Posterior vena cava (tissue), 2 donors: ENCODE measurements at places on chromosomes 5 and 9. TPM values are rescaled to one million over a fixed set of nuclear protein-coding genes. Genes with fewer than 3 reads are reported as not detected.

Gene PCDHB15
- total RNA-seq = 4.4 TPM

GRCh38 chr5:108942701-108943100, 195.0 kb downstream of the FER start:
- no peak for DNase-seq

Gene TEX10
- total RNA-seq = 11.2 TPM

- DNase-seq = no peak
Measured at GRCh38 chr5:33114361-33114760, 326.4 kb upstream of the TARS1 start.

GRCh38 chr5:33482335-33482734, 41.6 kb downstream of the TARS1 start:
- no peak for DNase-seq

DNA sequence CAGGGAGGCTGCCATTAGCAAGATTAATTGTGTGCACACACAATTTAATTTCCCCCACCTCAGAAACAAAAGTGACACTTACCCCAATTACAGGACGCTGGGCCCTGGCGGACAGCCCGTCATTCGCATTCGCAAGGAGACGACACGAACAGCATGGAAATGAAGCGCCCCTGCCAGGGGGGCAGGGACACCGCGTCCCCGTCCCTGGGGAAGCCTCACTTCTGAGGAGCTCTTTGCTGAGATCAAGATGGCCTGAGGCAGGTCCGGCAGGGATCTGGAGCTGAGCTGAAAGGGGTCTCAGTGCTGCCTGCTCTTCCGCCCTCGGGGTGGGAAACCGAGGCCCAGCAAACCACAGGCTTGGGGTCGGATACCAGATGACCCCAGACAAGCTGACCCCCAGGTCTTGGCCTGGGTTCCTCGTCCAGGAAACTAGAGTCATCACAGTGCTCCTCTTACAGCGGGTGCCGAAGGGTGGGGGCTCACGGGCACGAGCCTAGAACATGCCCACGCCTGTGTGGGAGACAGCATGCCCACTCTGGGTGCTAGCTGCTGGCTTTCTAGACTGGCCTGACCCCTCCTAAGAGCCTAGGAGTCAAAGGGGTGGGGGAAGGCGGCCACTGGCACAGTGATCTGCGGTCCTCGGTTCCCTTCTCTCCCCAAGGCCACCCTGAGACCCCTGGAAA, 103.2 kb downstream of the VAV2 start:
- no peak for DNase-seq

GRCh38 chr9:18189871-18190670, 283.9 kb upstream of the ADAMTSL1 start:
- no peak for DNase-seq

DNA sequence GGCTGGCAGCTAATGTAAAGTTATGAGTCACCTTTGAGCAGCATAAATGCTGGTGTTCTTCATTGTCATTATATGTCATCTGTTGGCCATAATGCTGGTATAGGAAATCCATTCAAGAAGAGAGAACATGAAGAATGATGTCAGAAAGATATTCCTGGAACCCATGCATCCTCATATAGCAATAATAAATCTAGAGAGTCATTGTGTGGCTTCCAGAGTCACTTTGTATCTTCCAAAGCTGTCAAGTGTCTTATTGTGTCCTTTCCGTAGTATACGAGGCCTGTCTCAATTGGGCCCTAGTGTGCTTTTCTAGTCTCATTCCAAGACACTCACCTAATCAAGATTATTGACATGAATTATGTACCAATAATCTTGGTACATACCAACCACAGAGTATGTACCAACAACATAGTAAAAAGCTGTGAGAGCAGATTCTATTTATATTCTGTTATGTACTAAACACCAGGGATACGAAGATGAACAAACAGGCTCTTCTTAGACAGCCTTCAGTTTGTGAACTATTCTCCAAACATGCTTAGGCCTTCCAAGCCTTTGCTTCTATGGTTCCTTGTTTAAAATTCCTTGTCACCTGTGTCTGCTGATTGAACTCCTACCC, 110.1 kb downstream of the ERCC6L2 start:
- no peak for DNase-seq

Gene PCDHGB1
- total RNA-seq = 2.6 TPM

DNA sequence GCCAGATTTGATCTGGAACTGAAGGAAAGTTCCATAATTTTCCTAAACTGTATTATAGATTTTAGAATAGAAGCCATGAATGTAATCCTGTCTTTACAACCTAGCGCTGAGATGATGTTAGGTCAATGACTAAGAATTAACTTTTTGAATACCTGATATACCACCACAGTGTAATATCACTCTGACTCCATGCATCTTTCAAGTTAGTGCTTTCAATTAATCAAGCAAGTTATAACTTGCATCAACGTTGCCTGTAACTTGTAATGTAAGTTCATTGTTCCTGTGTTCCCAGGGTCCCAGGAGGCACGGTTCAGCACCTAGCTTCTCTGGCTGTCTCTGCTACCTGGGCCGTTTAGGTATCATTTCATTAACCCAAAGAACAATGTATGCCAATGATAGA, 139.3 kb downstream of the CSNK1G3 start:
- no peak for DNase-seq

- DNase-seq = no peak
Measured at GRCh38 chr9:78863531-78863930, 566.6 kb downstream of the PSAT1 start.

Gene PTGS1
- 30.2 TPM for total RNA-seq

DNA sequence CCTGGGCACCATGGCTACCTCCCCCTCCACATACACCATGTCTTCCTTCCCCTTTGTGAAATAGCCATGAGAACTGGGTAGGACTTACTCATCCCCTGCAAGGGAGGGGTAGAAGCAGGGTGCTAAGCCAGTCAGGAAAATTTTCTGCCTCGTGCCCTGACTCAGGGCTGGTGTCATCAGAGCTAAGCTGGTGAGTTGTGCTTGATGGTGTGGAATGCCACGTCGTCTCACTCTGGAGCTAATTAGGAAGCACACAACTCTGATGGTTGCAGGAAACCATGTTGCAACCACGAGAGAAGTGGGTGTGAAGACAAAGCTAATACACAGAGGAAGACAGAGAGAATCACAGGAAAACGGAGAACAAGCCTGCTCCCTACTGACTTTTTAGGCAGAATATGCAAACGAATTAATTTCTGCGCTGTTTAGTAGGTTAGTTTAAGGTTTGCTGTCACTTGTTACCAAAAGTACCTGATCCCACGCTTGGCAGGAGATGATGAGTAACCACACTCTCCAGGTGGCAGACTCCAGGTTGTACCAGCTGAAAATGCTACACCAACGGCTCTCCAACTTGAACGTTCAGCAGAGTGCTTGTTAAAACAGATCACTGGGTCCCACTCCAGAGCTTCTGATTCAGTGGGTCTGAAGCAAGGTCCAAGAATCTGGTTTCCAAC, 54.5 kb downstream of the STK10 start:
- DNase-seq = peak; percentile 84

GRCh38 chr9:83185488-83186154, 122.7 kb upstream of the RASEF start:
- DNase-seq = no peak

Gene GRXCR2
- total RNA-seq = not detected

DNA sequence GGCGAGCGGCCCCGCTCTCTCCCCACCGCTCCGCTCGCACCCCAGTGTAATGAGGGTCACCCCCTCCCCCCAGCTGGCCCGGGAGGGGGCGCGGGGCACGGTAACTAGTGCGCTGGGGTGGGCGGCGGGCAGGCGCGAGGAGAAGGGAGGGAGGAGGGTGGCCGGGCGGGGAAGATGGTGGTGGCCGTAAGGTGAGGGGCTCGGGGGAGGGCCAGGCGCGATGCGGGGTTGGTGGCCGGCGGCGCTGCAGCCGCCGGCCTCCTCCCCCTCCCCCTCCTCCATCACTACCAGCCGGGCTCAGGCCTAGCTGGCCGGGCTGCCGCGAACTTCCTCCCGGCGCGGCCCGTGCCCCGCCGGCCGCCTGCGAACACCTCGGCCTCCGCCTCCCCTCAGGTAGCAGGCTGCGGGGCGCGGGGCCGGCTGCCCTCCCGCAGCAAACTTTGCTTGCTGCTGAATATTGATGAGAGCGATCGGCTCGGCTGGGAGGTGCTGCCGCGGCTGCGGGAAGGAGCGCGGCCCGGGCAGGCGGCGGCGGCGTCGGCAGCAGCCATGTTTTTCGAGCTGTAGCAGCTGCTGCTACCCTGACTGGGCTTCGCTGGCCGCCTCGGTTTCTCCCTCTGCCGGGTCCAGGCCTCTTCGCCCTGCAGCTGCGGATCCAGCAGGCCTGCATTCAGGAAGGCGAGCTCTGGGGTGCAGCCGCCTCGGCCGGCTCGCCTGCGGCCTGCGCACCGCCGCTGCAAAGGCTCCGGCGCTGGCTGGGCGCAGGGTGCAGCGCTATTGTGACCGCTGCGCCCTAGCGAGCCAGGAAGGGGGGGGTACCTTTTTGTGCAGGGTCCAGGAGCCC, 502 bp downstream of the NSD1 start:
- DNase-seq = peak; percentile 88

Gene IL3
- not detected for total RNA-seq

- peak; percentile 84 for DNase-seq
Measured at GRCh38 chr5:77630114-77630680, 8.3 kb downstream of the OTP start.

DNA sequence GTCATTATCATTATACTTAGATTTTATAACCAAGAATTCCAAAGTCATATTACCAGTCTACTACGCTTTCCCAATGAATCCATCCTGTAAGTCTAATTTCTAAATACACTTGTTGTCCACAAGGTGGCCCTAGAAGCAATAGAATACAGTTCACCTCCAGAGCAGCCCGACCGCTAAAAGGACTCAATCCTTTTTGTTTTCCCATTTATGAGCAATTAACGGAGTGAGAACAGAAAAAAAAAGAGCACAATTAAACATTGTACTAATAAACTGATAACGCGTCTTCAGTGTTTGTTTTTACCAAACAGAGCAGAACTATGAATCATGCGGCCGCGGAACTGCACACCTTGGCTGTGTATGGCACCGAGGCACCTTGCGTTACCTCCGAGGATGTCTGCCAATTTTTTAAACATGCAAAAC, 160.7 kb upstream of the DAPK1 start:
- no peak for DNase-seq

DNA sequence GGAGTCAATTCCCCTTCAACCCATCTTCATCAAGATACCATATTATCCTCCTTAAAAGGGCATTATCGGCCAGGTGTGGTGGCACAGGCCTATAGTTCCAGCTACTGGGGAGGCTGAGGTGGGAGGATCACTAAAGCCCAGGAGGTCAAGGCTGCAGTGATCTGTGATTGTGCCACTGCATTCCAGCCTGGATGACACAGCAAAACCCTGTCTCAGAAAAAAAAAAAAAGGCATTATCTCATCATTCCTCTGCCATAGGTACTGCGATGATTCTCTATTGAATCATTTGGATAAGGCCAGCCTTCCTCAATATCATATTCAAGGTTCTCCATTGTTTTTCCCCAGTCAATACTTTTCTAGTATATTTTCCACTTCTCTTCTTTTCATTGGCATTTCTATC, 39.2 kb upstream of the RAB3C start:
- DNase-seq = no peak

Gene SPINK4
- total RNA-seq = not detected

DNA sequence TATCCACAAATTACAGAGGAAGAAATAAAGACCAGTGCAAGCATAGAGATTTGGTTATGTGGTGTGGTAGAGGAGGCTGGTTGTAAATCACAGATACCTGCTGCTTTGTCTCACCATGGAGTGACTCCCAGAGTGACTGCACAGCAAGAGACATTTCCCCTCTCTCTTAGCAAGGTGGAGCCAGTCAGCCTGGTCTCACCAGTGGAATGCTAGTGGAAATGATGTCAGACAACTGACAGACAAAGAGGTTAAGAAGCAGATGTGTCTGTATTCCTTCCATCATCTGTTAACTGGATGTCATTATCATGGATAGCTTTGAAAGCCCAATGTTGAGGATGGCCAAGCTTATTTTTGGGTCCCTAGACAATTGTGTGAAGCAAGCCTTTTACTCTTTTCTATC, 509.4 kb upstream of the SEMA6A start:
- no peak for DNase-seq

- no peak for DNase-seq
Measured at GRCh38 chr9:328453-328852, 113.8 kb downstream of the DOCK8 start.

Gene EQTN
- total RNA-seq = not detected

Gene PROB1
- 8.9 TPM for total RNA-seq

Gene BTNL8
- not detected for total RNA-seq

- DNase-seq = no peak
Measured at GRCh38 chr5:62326702-62327101, 20.7 kb downstream of the KIF2A start.

DNA sequence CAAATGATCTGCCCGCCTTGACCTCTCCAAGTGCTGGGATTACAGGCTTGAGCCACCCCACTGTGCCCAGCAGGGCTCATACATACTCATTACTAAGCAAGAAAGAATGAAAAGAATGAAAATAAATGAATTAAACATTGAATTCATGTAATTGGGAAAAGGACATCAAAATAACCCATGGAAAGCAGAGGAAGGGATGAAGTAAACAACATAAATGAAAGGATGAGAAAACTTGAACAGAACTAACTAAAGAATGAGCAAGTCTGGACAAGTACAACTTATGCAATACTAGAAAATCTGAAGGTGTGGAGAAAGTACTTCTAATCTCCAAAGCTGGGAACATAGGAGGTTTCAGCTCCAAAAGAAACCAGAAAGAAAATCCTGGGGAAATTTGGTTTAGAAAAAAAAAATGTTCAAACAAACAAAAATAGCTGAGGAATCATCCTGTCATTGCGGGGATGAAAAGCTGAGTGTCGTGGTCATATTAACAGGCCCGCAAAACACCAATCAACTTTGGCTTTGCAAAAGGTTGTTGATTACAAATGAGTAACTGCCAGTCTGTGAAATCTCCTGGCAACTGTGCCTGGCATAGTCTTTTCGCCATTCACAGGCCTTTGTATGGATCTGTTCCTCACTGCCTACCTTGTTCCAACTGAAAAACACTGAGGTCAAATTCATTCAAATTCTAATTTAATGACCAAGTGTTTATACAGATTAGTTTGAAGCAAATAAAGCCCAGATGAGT, 2.3 kb upstream of the AK3 start:
- DNase-seq = no peak

GRCh38 chr5:31866166-31866565, 227.2 kb downstream of the PDZD2 start:
- no peak for DNase-seq

DNA sequence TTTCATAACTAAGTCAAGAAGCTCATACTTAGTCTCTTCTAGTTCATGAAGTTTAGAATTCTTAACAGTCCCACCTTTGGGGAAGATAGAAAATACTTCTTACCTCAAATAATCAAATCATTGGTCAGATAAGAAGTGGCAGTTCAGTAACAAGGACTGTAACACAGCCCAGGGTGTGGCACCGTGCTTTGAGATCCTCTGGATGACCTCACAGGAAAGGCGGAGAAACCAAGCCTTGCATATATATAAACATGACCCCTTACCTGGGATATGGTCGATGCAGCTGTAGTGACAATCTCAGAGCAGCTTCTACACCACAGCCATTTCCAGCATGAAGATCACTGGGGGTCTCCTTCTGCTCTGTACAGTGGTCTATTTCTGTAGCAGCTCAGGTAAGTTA, at the start of gene SPINK7:
Gene SPINK7 (plus strand): TSS at position 271 of the 400 bp plus-strand sequence. CDS start 61 bp downstream, at position 332.
- DNase-seq = no peak
